ENCODE measurements at places on chromosomes 12 and 14.

DNA sequence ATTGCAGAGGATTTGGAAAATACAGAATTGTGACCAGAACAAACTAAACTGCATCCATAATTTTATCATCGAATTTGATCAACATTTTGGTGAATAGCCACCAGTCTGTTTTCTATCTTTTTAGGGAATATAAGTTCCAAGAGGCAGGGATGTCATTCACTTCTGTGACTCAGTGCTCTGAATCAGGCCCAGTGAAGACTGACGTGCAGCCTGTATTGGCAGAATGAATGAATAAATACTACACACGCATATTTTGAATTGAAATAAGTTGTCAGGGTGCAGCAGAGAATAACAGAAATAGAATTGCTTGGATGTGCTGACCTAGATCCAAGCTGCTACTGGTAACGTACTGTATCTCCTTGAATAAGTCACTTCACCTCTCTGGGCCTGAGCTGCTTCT is 1.3 kb upstream of the EMP1 start:
- DNase-seq, result no peak

DNA sequence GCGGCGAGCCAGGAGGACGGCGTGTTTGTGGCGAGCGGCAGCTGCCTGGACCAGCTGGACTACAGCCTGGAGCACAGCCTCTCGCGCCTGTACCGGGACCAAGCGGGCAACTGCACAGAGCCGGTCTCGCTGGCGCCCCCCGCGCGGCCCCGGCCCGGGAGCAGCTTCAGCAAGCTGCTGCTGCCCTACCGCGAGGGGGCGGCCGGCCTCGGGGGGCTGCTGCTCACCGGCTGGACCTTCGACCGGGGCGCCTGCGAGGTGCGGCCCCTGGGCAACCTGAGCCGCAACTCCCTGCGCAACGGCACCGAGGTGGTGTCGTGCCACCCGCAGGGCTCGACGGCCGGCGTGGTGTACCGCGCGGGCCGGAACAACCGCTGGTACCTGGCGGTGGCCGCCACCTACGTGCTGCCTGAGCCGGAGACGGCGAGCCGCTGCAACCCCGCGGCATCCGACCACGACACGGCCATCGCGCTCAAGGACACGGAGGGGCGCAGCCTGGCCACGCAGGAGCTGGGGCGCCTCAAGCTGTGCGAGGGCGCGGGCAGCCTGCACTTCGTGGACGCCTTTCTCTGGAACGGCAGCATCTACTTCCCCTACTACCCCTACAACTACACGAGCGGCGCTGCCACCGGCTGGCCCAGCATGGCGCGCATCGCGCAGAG is 873 bp downstream of the PLXNC1 start:
- peak; percentile 32 for DNase-seq

GRCh38 chr14:102901633-102902032 is 20.8 kb upstream of the AMN start:
- no peak for DNase-seq

DNA sequence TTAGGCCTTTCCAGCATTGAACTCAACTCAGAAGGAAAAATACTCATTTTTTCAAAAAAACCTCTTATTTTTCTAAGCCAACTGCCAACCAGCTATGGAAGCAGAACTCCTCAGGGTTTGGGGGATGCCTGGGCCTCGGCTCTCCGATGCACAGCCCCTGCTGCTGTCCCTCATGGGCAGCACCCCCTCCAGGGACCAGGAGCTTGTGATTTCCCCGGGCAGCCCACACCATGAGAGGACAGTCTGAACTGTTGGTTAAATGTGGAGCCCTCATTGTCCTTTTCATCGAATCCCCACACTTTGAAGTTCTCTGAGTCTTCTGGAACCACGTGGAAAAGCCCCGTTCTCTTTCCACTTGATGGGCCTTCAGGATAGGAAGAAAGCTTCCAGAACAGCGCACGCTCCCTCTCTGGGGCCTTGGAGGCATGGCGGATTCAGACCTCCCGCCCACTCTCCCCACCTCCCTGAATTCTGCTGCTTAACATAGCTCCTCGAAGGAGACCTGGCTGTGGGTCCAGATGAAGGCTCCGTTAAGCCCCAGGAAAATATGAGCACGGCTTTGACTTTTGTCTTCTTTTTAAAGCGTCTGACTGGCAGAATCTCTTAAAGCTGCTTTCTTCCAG is 156.6 kb downstream of the CALM1 start:
- DNase-seq, result no peak

- DNase-seq, result no peak
Observed at GRCh38 chr12:110317911-110318310, 36.9 kb downstream of the ATP2A2 start.

GRCh38 chr14:48580692-48581091 is 905.3 kb upstream of the MDGA2 start:
- no peak for DNase-seq

DNA sequence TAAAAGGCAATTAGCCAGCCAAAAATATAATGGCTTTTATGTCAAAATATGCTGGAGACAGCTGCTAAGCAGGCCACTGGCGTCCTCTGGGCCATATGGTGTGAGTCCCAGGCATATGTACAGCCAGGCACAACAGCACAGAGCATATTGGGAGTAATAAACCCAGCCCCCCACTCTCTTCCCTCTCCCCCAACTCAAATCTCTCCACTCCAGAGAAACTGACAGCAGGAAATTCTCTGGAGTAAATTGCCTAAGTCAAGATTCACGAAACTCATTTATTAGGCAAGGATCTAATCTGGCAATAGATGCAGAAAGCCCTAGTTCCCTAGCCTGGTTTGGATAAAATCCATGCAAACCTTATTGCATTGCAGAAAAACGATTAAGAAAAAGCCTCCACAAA is 147.9 kb upstream of the SEL1L start:
- no peak for DNase-seq

- DNase-seq, result no peak
Observed at GRCh38 chr12:26749781-26750180, 83.2 kb downstream of the ITPR2 start.

DNA sequence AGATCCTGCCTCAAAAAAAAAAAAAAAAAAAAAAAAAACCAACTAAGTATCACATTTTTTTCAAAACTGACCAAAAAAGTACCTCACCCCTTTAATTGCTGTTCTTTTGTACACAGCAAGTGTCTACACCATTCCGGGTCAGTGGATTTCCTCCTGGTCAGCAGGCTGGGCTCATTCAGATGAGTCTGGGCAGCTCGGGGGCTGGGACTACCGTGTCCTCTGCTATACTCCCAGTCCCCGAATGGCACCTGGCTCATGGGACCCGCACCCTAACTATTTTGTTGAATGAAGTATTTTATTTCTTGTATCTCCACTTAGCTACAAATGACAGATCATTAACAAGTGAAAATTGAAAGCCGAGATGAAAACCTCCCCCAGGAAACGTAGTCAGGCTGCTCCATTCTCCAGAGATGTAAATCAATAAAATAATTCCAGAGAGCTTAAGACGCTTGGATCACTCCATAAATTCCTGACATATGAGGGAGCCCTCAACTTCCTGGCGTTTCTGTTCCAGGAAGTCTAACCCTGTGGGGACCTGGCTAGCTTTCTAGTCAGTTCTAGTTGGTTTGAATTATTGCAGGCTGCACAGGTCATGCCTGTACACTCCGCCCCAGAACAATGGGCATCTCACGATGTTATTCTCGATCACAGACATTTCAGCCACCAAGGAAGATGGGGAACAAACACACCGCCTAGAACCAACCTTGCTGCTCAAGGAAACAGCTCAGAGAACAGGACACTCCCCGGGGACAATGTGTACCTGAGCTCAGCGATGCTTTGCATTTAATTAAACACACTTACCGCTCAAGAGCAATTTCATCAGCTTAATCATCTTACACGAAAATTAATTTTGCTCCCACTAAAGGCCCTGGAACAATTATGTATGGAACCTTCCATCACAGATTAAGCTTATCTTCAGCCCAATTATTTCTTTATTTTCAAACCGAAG is 76.3 kb downstream of the RIMBP2 start:
- no peak for DNase-seq

DNA sequence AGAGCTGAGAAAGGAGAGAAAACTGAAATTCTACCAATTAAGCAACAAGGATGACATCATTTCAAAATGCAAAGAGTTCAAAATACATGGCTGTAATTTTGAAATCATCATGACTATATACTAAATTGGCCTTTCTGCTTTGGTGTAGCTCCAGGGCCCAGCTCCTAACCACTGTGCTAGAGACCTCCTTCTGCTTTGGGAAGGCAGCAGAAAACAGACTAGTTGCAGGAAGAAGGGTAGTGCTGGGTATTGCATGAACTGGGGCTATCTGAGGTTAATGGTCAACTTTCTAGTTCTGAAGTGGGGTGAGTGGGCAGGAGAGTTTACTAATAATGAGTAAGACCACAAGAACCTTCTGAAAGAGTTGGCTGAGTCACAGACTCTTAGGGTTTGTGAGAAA is 66.2 kb downstream of the PTGER2 start:
- DNase-seq, result no peak

DNA sequence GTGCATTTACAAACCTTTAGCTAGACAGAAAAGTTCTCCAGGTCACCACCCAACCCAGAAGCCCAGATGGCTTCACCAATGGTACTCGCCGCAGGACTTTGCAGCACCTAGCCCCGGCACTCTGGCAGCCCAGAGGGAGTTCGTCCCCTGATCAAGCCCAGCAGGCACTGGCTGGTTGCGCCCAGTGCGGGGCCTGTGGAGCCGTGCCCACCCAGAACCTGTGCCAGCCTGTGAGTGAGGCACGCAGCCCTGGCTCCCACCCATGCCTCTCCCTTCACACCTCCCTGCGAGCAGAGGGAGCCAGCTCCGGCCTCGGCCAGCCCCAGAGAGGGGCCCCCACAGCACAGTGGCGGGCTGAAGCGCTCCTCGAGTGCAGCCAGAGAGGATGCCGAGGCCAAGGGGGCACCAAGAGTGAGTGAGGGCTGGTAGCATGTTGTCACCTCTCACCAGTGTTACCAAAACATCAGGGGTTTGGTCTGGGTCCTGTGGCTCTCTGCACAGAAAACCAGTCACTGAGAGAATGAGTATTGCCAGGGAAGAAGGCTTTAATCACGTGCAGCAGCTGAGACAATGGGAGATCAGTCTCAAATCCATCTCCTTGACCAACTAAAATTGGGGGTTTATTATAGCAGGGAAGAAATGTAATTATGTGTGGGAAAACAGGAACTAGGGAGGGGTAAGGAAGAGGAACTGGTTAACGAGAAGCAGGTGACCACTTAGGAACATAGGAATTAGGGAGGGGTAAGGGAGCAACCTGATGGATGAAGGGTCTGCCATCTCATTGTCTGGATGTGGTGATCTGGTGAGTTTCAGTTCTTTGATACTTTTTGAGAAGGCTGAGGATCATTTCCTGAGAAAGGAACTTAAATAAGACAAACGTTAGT is 151.3 kb downstream of the NUBPL start:
- no peak for DNase-seq

- DNase-seq, result no peak
Observed at GRCh38 chr12:24361877-24362580, 412.6 kb upstream of the SOX5 start.

DNA sequence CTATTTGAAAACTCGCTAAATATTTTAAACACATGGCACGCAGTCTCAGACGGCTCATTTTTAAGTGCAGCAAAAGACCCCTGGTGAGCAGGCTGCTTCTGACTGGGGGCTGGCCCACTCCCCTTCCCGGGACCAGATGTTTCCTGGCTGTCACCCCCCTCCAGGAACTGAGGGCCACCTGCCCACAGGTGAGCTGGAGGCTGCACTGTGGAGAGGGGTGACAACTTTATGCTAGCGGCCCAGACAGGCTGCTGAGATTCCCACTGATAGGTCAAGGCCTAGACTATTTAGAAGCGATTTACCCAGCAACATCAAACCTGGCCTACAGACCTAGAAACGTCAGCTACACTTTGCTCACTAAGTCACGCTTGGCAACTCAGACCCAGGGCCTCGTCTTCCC is 92.1 kb downstream of the BCL11B start:
- DNase-seq, result no peak

GRCh38 chr12:98635657-98636323 is 8.8 kb downstream of the IKBIP start:
- DNase-seq, result no peak

DNA sequence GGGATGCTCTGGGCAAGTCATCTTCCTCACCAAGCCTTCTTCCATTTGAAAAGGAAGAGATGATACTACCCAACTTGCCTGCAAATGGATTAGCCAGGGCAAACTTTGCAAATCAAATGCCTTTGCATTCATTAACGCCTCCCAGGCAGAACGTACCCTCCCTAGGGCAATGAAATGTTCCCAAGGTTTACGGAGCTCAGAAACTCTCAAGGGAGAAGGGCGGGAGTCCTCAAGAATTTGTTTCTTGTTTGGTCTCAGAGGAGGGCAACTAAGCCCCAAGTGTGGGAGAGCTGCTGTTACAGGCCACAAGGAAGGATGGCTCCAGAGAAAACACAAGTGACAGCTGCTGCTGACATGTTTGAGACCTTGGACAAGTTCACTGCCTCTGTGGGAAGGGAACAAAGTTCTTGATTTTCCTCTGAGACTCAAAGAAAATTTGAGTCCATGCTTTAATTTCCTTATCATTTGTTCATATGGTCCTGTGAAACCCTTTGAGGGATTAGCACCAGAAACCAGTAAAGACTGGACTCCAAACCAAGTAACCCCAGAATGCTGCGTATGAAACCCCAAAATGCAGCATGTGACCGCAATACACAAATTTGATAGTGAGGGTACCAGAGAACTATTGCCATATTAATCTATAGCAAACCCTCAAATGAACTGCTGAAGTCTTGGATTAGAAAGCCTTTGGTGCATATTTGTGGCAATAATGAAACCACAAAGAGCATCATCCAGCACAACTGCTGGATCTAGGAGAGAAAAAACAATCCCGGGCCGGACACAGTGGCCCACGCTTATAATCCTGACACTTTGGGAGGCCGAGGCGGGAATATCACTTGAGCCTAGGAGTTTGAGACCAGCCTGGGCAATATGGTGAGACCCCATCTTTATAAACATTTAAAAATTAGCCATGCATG is 22.9 kb downstream of the SPTB start:
- no peak for DNase-seq

GRCh38 chr14:76015191-76015590 is 29.6 kb downstream of the IFT43 start:
- no peak for DNase-seq

All from activated T-helper 1 cell treated with anti-CD3 and anti-CD28 coated beads, Interleukin-12 subunit alpha, Interleukin-12 subunit beta, Interleukin-2, Interleukin-4 antibody, amounts not matched to agents 30 ng/mL and 10 ng/mL and 1 ng/mL, durations not matched to agents 14 hours and 24 hours and 36 hours (primary cell).